ENCODE measurements at places on chromosomes 12 and 14. TPM values are rescaled to one million over a fixed set of nuclear protein-coding genes. Genes with fewer than 3 reads are reported as not detected.

DNA sequence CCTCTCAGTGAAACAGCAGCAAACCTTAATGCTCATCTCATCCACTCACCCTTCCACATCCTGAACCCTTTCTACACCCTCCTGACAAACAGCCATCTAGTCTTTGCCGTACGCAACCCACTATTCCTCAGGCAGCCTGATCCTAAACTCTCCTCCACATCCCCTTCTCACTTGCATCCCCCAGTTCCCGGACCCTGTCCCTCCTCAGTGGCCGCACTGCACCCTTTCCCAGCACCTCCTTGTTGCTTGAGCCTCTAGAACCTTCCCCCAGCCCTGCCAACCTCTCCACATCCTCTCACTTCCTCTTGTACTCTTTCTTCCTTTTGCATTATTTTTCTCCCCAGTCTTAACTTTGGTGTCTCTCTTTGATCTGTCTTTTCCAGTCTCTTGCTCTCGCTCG is 42.9 kb downstream of the IQSEC3 start:
- no peak for DNase-seq

C12orf50 gene
- total RNA-seq, result 0.27 TPM

GRCh38 chr14:84098261-84098660 is 1431.7 kb upstream of the FLRT2 start:
- no peak for DNase-seq

GRCh38 chr12:111156304-111156703 is 212.6 kb downstream of the PHETA1 start:
- DNase-seq, result no peak

DNA sequence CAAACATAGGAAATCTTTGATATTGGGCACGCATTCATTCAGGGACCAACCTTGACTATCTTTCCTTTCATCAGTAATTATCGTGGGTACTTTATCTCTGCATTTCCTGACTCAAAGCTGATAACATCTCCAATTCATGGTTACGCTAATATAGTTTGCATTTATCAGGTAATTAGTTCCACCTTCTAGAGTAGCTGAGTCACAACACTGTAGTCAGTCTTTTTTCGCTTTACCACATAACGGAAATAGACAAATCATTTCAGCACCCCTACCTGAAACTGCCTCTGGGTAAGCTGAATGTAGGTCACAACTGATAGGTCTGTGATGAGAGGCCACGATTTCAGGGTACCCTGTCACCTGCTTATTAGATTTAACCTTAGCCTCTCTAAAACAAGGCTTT is 36.7 kb upstream of the IL22 start:
- DNase-seq, result no peak

- DNase-seq, result peak; percentile 77
These were observed at the start of gene SLC38A1 for GRCh38 chr12:46268583-46269428. SLC38A1 (minus strand) TSS chr12:46269043; CDS start chr12:46239800, 29,243 bp downstream.

- peak; percentile 11 for DNase-seq
These were observed 1.1 kb downstream of the SLC6A15 start for GRCh38 chr12:84911271-84912197.

All from ovary (tissue), 10 donors.